ENCODE measurements at places on chromosomes 1 and 21.

DNA sequence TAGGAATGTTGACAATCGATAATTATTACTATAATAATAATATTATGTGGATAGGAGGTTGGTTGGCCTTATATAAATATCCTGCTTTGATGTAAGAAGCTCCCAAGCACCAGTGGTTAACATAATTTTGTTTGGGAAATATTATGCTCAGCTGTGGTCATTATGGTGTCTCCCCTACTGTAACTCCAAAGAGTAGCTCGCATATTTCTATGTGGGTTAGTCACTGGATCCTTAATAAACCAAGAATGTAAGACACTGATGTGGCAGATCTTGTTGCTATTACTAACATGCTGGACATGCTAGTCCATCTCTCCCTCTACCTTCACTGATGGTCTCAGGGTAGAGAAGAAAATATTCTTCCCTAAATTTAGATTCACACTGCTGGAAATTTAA, 79.2 kb upstream of the RALGPS2 start:
- no peak for DNase-seq

DNA sequence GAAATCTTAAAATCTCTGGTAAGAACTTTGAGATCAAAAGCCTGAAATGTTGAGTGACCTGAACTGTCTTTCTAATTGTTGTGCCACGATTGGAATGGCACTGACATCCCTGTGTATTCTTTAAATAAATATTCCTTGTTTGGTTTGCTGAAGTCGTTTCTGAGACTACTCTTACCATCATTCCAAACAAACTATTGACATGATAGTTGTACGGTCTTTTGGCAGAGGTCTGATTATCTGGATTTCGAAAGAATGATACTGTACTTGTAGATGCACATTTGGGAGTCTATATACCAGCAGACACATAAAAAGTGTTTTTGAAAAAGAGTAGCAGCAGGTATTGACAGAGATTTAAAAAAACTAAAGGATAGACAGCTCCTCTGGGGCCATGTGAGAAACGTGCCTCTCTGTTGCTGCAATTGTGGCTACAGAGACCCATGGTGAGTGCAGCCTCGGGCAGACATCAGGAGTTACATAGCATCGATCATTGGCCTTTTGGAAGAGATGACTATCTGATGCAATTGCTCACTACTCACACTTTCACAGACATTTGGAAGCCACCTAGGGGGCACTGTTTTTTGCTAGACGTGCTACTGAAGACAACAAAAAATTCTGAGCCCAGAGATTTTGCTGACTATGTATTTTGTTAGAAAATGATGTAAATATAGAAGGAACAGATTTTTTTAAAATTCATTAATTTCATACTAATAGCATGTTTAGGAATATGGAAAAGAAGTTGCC, 464.5 kb downstream of the KCNT2 start:
- no peak for DNase-seq

DNA sequence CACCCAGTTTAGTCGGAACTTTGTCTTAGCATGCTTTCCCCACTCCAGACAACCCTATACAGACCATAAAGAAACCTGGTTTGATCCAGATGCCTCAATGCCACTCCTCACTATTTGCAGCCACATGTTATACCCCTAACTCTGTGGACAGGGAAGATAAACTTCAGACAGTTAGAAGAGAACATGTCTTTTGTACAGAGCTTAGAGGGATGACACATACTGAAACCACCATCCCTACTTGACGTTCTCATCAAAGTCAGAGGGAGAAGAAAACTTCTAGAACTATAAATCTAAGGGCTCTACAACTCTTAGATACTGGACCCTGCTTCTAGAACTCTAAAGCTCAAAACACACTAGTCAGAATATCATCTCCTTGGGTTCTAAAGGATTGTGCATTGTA, 3.7 kb downstream of the SYT6 start:
- DNase-seq, result no peak

GRCh38 chr1:167862432-167863076, 51.4 kb downstream of the ADCY10 start:
- no peak for DNase-seq

- peak; percentile 31 for DNase-seq
Observed at GRCh38 chr1:98402860-98403259, 258.7 kb upstream of the SNX7 start.

DNA sequence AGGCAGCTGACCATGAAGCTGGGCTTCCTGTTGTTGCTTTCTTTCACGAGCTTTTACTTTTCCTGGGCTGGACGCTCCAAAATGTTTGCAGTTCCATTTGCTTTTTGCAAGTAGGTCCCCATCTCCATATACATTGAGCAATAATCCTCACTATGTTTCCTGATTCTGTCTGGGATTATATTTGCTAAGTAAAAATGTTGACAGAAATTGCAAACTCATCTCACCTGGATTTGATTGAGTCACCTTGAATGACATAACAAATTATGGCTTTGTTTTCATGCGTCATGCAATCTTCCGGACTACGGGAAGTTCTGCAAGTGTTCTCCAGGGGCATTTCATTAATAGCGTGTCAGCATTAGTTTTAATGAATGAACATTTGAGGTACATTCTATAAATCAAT, 18.9 kb downstream of the ATP5PO start:
- DNase-seq, result no peak

DNA sequence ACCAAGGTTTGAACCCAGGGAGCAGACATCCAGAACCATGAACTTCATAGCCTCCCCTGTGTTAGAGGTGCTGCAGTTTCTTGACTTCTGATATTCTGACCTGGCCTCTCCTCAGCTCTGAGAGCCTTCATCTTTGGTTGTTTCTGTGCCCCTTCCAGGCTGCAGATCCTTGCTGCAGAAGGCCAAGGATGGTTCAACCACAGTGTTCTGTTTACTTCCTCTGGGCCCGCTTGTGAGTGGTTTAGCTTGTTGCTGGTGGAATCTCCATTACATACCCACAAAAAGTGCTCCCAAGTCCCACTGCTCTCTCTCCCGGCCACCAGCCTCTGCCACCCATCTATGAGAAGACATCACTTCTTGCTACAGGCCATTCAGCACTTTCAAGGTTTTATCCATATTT, 9.0 kb upstream of the SLC2A7 start:
- DNase-seq, result no peak

GRCh38 chr21:38903690-38904139, 98.0 kb downstream of the ETS2 start:
- no peak for DNase-seq

DNA sequence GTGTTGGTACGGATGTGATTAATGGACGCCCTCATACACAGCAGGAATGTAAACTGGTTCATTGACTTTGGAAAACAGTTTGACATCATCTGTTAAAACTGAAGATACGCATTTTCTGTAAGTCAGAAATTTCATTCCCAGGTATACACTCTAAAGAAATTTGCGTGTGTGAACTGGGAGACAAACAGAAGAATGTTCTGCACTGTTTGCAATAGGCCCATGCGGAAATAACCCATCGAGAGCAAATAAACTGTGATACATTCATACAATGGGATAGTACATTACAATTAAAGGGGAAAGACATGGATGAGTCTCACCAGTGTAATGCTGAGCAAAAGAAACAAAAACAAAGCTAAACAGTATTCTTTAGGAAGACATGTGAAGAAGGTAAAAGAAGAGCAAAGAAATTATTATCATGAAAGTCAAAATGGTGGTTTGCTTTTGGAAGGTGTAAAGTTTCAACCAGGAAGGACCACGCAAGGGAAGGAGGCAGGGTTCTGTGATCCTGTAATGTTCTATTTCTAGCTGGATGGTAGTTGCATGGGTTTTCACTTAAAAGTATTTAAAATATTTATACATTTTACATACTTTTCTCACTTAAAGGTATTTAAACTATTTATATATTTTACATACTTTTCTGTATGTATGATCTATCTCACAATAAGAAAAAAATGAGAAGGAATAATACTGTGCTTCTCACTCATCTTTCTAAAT, 30.3 kb downstream of the INTS7 start:
- DNase-seq, result no peak

DNA sequence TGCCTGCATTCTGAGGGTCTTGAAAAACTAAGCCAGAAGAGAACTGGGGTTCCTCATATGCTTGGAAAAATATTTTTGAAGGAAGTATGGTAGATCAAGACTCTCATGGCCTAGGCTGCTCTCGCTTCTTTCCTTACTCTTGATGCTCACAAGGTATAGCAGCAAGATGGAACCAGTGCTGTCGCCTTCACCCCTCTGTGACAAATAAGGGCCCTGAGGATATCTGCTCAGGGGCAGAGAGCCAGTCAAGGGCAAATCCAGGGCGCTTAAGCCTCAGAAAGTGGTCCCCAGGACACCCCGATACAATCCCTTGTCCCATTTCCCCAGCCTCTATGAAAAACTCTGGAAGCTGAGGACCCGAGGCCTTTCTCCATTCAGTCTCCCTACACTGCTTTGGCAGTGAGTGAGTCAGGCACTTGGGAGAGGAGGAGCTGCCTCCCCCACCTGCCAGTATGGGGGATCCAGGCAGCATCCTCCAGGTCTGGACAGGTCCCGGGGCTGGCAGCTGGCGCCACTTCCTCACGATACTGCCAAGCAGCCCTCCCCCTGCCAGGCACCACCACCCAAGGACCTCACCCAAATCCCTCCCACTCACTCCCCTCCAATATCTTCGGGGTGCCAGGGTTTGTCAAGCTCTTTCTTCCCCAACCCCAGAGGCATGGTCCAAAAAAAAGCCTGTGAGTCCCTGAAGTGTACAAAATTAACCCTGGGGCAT, 1.3 kb downstream of the IGSF9 start:
- no peak for DNase-seq

GRCh38 chr1:206715552-206716158, 30.9 kb downstream of the MAPKAPK2 start:
- no peak for DNase-seq

DNA sequence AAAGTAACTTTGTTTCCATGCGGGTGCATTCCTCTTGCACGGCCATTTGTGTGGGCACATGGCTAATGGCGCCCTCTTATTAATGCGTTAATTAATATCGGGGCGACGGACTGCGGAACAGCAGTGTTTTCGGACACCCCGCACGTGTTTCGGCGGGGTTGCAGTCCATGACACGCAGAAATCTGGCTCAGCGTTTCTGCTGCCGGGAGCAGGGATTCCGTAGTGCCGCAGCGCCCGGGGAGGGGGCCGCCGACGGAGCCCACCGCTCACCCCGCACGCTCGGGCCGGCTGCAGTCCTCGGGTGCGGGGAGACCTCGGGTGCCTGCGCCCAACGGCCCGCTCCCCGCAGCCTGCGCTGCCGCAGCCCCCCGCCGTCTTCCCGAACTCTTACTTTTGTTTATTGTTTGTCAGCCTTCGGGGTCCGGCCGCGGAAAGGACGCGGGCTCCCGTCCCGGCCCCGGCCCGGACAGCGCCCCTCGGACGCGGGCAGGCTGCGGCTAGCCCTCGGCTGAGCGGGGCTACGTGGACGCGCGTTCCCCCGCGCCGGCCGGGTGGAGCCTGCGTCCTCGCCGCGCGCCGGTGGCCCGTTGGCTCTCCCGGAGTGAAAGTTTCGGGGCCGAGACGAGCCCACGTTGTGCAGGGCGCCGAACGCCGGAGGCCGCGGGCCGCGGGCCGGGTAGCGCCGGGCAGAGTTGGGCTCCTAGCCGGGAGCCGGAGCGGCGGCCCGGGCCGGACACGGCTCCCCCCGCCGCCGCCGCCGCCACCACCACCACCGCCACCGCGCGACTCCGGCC, 849 bp downstream of the NFIA start:
- DNase-seq, result no peak
